Stimulated activated CD4-positive, alpha-beta T cell treated with anti-CD3 and anti-CD28 coated beads, Interleukin-4, amount 100 ng/mL, for 1 hour (primary cell): ENCODE measurements at places on chromosomes 4 and X.

GRCh38 chrX:17030092-17030491 is 83.6 kb downstream of the REPS2 start:
- no peak for DNase-seq

DNA sequence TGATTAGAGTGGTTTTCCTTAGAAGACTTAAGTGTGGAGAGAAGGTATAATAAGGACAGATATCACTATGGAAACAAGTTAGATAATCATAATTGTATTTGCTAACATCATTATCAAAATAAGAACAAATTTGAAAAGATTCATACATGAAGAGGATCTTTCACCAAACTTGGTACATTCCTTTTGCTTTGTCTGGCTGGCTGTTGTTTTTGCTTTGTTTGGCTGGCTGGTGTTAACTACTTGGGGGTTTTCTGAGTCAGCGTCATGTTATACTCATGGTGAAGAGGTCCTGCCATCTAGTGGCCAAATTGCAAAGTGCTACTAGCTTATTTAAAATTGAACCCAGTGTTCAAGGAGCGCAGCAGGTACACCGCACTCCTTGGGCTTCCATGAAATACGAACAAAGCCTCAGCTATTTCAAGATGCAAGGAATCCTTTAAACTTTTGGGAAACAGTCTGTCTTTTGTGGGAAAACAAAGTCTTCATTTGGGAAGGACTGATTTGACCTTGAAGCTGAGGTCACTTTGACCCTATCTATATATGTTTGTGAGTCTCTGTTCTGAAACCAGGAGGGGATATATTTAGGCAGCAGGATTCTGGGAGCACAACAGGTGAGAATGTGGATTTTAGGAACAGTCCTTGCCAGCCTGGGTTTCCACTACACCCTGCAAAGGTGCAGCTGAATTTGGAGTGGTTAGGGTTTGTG is 129.7 kb downstream of the PLS3 start:
- DNase-seq = peak; percentile 2

DNA sequence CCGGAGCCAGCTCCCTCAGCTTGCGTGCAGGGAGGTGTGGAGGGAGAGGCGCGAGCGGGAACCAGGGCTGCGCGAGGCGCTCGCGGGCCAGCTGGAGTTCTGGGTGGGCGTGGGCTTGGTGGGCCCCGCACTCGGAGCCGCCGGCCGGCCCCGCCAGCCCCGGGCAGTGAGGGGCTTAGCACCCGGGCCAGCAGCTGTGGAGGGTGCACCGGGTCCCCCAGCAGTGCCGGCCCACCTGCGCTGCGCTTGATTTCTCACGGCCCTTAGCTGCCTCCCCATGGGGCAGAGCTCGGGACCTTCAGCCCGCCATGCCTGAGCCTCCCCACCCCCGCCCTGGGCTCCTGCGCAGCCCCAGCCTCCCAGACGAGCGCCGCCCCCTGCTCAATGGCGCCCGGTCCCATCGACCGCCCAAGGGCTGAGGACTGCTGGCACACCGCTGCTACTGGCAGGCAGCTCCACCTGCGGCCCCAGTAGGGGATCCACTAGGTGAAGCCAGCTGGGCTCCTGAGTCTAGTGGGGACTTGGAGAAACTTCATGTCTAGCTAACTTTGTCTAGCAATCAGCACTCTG is 37.8 kb upstream of the SMARCAD1 start:
- DNase-seq = no peak

DNA sequence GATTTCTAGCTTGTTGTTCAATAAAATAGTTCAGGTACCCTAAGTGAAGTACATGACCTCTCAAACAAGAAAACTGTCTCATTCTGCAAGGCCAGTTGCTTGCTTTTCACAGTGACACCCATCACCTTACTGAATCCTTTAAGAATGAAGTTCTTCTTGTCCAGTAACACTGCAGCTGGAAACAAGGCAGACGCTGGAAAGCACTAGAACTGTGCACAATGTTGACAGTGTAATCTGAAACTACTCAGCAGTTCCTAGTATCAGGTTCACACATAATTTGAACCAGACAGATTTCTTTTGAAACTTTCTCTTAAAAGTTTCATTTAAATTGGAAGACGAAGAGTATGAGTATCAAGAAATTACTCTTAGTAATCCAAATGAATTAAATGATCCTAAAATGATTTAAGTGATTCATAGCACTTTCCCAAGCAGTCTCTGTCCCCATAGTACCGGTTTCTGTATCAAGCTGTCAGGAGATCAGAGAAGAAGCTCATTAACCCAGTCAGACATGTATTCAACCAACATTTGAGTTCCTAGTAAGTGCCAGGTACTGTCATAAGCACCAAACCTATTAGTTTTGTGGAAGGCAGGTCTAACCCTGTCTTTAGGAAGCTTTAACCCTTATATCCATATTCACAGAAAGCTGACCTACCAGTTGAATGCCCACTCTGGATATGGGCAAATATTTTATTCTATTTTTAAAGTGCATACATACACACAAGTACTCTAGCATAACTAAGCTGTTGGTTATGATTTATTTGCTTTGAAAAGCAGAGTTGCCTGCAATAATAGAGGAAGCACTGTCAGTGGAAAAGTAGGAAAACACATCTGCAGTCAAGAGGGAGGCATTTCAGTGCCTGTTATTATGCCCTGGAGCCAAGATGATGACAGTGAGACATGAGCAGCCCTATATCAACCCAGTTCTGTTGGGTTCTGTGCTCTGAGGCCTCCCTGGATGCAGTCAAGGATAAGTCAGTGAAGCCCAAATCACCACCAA is 63.6 kb downstream of the PALLD start:
- no peak for DNase-seq

- DNase-seq = no peak
These were observed 796.8 kb downstream of the ADGRL3 start for GRCh38 chr4:61996943-61997342.

DNA sequence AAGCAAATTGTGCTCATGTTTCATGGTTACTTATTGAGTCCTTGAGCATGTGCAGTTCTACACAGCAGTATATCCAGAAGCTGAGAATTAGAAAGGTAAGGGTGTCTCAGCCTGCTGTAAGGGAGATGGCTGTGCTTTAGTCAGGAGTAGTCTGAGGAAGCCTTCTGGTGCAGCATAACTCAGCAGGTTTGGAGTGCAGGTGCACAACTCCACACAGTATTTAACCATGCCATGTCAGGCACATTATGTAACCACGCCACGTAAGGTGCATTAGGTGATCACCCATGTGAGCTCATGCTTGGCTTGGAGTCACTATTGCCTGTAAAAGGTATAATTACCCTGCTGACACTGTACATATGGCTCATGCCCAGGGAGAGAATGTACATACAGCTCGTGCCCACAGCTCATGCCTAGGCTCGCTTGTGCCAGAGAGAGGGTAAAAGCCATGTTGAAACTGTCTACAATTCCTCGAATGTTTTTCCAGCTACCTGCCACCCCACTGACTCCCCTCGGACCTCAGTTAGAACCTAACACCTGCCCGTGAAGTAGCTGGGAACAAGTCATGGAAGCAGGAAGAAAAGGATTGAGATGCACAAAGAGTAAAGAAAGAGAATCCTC is 37.8 kb downstream of the UCHL1 start:
- no peak for DNase-seq

GRCh38 chr4:72591547-72592454 is 22.8 kb upstream of the ADAMTS3 start:
- DNase-seq = no peak

DNA sequence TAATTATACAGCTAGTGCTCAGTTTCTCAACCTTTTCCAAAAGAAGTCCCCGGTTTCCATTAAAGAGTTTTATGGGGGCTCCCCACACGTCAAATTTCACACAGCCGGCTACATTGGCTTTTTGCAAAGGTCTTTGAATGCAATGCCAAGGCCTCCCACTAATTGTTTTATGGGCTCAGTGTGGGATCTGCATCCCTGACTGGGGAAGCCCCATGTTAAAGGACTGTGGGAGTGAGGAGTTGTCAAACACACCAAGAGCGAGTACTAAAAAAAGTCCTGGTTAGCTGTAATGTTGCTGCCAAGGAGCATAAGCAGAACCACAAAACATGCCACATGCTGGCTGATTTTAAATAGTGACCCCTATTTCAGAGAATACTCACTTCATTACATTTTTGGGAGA is 162.6 kb downstream of the BMPR1B start:
- no peak for DNase-seq

DNA sequence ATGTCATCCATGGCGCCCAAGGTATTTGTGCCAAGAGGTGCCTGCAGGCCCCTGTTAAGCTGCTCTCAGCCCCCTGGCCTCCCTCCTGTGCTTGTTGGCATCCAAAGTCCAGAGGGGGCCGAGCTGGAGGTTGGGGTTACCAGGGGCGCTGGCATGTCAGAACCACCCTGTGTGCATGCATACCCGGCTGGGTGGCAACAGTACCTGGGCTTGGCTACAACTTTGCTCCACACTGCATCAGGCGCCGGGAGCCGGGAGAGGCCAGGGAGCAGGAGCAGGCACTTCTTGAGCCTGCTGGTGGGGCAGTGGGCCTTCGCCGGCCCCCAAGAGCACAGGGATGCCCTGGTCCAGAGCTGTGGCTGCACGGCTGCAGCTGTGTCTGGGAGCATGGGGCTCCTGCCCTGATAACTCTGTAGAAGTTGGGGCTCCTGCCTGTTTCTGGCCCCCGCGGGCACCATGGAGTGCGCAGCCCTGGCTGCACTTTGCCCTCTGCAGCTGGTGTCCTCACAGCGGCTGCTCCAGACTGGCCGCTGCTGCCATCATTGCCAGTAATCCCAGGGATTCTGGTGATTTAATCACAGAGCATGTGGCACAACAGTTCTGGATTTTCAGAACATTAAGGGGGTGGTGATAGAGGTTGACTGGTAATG is 130.3 kb downstream of the ARHGAP10 start:
- DNase-seq = no peak

- no peak for DNase-seq
These were observed 51.3 kb upstream of the MAP3K15 start for GRCh38 chrX:19566359-19567222.

GRCh38 chrX:18698737-18699650 is 8.5 kb upstream of the PPEF1 start:
- no peak for DNase-seq

DNA sequence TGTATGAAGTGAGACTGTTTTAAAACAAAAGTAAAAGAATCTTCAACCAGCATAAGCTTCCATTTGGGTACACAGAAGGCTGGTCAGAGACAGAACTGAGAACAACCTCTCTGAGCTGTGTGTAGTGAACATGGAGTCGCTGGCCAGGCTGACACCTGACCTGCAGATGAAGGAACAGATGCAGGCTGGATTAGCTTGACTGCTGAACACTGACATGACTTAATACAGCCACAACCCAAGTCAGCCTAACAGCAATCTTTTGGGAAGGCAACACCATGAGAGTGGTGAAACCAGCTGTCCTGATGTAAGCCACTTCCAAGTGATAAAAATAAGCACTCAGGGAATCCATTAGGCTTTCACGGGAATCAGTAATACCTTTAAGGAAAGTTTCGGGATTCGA is 10.1 kb downstream of the SCARB2 start:
- no peak for DNase-seq

DNA sequence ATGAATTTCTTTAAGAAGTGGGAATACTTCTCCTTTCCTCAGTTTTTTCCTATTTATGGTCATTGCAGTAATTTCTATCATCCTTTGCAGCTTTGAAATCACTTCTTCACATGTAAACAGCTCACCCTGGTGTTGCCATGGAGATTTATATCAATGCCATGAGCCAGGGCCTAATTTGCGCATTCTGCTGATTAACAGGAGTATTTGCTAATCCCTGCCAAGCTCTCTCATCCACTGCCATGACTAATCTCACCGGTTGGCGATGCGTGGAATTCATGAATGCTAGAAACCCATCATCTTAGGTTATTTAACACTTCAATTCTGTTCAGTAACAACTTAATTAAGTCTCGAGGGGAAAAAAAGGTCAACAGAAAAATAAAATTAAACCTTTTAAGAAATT is 11.8 kb upstream of the FGF13 start:
- no peak for DNase-seq

DNA sequence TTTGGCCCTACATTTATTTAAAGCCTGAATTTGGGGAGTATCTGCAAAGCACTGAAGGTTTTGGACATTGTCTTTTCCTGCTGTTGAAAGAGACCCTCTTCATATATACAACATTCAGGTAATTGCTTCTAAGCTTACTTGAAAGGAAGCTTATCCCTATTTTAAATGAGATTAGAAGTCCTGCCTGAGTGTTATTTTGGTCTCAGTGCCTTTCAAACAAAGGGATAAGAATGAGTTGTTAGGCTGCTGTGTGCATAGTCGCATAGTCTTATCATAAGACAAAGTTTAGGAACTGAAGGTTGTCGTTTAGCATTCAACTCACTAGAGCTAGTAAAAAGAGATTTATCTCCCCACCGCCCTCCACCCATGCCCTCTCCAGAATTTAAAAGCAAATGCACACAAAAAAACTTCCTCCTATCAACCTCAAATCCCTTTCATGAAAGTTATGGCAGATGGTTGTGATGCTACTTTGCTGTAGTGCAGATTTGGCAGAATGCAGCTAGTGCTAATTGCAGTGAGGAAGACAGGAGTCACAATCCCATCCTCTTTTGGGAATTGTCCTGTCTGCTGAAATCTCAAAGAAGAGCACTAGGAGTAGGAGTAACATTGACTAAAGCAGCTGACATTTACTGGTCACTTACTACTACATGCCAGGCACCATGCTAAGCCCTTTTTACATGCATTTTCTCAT is 5.8 kb downstream of the HERC3 start:
- no peak for DNase-seq

DNA sequence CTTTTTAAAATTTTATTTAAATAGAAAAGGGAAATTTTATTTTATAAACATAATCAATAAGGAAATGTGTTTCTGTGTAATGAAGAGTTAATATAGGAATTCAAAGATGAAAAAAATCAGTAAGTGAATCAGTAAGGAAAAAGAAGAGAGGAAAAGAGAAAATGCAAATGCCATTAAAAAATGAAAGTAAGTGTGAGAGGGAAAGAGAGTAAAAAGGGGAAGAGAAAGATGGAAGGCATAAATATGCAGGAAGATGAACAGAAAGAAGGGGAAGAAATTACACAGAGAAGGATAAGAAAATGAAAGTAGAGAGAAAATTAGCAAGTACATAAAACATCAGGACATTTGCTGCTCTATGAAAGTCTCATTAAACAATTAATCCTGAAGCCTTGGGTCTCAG is 349.9 kb downstream of the FSTL5 start:
- DNase-seq = no peak

- no peak for DNase-seq
These were observed 547.2 kb upstream of the DIPK2B start for GRCh38 chrX:45747905-45748304.

- no peak for DNase-seq
These were observed 5.2 kb downstream of the DHRSX start for GRCh38 chrX:2495595-2495994.

GRCh38 chrX:21479695-21480270 is 105.6 kb downstream of the CNKSR2 start:
- DNase-seq = no peak
